ENCODE measurements at places on chromosomes 5 and 9.
A peak's percentile ranks its signal among the peaks of the same experiment; 100 is the strongest.

- no peak for DNase-seq
Observed at GRCh38 chr5:119187776-119188529, 117.1 kb downstream of the DMXL1 start.

DNA sequence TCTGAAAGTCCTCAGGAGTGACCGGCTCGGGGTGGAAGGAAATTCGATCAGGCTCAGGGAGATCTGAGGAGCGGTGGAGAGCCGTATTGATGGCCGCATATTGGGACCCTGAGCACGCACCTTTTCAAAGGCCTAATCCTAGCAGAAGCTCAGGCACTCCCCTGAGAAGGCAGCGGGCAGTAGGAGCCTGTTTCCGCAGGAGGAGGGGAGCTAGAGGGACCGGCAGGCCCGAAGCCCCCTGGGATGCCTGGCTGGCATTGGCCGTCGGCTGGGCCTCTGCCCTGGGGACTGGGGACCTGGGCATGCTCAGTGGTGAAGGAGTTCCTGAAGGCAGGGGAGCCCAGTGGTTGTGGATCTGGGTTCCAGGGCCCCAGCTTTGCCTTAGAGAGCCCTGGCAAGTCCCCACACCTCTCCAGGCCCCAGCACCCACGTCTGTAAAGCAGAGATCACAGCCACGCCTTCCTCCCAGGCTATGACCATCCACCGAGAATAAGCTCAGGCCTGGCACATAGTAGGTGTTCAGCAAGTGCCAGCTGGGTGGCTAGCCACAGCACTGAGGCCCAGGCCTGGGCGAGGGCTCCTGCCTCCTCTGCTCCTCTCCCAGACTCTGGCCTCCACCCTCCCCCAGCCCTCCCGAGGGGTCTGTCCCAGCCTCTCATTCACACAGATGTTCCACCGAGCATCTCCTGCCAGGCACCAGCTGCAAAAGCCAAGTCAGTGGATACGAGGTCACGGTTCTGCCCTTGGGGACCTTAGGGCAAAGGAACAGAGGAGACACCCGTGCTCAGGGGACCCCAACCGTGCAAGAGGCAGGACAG lies 17.2 kb upstream of the QRFP start:
- no peak for DNase-seq

- DNase-seq: no peak
Observed at GRCh38 chr9:131624636-131625507, 79.5 kb downstream of the PRRT1B start.

DNA sequence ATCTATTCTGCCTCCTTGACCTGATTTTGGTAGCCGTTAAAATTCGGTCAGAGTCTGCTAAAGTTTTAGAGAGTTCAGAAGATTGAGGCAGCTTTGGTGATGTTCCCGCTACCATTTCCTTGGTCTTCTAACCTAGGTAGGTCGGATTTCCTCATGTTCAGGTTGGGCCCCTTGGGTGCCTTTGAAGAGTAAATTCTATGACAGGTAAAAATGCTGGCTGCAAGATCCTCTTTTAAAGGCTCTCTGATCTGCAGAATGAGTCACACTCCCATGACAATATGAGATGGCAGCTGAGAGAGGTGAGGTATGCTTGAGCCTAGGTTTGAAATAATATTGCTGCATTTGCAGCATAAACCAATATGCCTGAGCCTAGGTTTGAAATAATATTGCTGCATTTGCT lies 198.9 kb downstream of the TSSK1B start:
- DNase-seq: peak; percentile 27

- no peak for DNase-seq
Observed at GRCh38 chr5:102922799-102923477, 167.8 kb downstream of the PAM start.

DNA sequence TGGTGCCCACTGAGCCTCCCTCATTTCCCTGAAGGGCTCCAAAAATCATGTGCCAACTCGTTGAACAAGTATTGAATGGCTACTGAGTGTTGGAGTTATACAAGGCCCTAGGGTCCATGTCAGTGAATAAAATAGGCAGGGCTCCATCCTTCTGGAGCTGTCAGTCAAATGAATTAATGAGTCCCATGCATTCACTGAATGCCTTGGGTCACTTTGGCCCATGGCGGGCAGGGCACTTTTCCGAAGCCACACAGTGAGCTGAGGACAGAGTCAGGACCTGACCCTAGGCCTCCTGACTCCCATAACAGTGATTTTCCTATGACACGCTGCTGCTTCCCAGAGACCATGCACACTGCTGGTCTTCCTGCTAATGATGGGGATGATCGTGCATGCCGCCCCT lies 27.3 kb upstream of the SLC36A1 start:
- no peak for DNase-seq

GRCh38 chr5:126568206-126568755 lies 26.7 kb downstream of the ALDH7A1 start:
- no peak for DNase-seq

DNA sequence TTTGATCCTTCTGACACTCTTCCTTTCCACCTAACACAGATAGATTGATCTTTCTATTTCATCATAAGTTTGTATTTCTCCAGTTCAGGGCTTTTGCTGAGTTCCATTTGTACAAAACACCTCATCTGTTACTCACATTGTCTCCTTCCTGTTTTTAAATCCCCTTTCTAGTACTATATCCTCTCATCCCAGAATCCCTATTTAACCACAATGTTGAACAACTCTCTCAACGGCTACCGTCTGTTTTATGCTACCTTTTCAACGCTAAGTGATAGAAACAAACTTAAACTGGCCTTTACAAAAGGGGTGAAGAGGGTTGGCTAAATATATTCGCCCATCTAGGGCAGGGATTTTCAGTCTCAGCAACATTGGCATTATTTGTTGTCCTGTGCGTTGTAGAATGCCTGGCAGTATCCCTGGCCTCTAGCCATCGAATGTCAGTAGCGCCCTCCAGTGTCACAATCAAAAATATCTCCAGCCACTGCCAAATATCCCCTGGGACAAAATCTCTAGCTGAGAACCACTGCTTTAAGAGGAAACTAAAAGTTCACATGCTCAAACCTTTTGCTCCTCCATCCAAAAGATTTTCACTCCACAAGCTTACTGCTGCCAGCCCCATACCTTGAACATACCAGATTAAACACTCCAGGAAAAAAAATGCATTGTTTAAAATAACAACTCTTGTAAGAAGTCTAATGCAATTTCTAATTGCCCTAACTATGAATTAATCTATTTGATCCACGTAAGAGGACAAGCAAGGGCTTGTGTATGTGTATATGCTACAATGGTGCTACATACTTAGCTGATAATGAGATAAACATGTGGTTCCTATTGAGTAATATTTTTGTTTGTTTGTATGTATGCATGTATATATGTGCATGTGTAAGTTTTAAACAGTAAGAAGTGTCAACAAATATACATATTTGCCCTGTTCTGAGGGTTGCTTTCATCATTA lies 344.0 kb downstream of the PTPRD start:
- DNase-seq: peak; percentile 56

- no peak for DNase-seq
Observed at GRCh38 chr9:86288499-86289198, 6.3 kb upstream of the ISCA1 start.

DNA sequence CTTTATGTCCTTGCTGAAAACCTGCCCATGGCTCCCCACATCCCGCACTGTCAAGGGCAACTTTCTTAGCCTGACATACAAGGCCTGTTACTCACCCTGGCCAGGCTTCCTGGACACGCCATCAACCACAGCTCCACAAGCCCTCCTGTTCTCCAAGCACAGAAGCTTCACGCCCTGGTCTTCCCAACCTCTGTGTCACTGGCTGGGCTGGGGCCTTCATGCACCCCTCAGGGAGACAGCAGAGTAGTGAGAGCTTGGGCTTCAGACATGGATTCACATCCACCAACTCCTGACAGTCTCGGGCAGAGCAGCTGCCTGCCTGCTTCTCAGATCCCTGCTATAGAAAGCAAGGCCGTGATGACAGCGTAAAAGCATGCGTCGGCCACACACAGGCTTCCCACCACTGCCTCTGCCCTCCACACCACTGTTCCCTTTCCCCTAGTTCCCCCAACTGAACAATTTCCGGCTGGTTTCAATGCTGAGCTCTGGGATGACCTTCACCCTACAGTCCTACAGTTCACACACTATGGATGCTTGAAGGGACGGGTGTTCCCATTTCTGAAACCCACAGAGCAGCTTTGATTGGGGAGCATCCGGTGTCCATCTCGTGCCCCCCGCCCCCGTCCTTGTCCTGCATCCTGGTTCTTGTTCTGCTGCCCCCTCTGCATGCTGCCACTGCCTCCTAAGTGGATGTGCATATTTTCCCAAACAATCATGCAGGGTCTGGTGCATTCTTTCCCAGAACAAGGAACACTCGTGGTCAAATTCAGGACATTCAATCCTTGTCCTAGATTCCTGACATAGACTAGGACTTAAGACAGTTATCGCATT lies 33.4 kb upstream of the ADAMTS2 start:
- DNase-seq: no peak

GRCh38 chr9:108748776-108749175 lies 107.0 kb downstream of the ACTL7B start:
- DNase-seq: no peak

DNA sequence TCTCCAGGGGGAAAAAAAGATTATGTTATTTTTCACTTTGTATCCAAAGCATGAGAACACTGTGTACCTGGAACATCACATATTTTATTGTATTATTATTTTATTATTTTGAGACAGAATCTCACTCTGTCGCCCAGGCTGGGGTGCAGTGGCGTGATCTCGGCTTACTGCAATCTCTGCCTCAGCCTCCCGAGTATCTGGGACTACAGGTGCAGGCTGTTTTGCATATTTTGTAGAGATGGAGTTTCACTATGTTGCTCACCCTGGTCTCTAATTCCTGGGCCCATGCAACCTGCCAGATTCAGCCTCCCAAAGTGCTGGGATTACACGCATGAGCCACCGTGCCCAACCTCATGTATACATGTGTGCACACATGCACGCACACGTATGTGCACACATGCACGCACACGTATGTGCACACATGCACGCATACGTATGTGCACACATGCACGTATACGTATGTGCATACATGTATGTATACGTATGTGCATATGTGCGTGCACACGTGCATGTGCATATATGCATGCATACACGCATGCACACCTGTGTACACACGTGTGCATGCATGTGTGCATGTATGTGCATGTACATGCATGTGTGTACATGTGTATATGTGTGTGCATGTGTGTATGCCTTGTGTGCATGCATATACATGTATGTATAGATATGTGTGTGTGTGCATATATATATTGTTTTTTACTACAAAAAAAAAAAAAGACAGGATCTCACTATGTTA lies 9.5 kb upstream of the UGCG start:
- DNase-seq: no peak

- DNase-seq: peak; percentile 93
Observed at GRCh38 chr9:128733256-128733655, 9.3 kb upstream of the ZDHHC12 start.

DNA sequence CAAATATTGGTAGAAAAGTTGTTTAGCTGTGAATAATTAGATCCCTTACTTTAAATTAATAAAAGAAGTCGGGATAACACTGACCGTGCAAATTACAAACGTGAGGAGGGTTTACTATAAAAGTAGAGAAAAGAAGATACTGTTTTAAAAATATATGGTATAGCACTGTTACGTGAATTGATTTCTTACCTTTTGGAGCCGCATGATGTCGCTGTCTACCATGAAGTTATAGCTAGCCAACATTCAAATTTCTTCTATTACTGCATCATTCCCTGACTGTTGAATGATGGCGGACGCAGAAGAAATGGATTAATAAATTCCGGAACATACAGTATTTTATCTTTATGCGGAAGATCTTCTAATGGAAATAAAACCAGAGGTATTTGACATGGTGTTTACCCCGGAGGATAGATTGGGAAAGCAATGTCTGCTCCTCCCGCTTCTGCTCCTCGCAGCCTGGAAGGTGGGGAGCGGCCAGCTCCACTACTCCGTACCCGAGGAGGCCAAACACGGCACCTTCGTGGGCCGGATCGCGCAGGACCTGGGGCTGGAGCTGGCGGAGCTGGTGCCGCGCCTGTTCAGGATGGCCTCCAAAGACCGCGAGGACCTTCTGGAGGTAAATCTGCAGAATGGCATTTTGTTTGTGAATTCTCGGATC lies at the start of gene PCDHA6:
PCDHA6 (plus strand) TSS at position 257 of the 658 bp plus-strand sequence; CDS start at position 389, 132 bp downstream.
- DNase-seq: peak; percentile 48

DNA sequence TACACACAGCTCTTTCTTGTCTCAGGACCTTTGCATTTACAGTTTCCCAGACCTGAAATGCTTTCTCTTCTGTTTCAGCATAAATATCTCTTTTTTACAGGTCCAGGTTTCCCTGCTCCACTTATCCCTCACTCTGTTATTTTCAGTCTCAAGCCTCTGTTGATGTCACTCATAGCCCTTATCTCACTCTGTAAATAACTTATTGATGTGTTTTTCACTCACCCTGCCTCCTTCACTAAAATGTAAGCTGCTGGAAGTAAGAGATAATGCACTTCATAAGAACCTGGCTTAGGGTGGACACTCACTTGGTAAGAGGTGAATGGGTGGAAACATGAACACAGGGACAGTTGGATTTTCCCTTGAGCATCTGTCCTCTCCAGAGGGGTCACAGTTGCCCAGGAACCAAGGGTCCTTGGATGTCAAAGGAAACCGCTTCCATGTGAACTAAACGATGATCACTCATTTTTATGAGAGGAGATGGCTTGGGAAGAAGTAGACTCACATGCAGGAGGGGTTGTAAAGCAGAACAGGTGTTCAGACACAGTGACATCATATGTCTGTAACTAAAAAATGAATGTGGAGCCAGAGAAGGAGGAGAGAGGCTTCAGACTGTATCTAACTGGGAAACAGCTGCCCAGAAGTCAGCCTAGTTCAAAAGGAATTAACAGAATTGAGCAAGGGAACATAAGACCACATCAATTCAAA lies 5.5 kb upstream of the HTR4 start:
- DNase-seq: no peak

DNA sequence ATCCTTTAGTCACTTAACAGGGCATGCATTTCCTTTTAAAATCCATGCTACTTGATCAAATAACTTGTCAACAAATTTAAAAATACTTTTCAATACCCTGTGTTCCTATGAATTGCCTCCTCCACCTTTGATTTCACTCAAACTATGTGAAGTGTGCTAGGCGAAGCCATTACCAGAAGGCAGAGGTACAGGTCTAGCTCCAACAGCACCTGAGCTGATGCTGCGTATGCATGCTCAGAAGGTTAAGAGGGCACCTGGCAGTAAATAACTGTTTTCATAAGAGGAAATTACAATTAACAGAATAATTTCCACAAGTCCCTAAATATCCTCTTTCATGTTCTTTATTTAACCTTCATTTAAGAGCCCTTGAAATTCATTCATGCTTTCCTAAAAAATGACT lies 251.8 kb downstream of the EFNA5 start:
- no peak for DNase-seq

GRCh38 chr5:1325191-1325741 lies 19.6 kb downstream of the CLPTM1L start:
- no peak for DNase-seq
